NCI-H1105 (cell line): ENCODE measurements at places on chromosomes 3 and 15.

DNA sequence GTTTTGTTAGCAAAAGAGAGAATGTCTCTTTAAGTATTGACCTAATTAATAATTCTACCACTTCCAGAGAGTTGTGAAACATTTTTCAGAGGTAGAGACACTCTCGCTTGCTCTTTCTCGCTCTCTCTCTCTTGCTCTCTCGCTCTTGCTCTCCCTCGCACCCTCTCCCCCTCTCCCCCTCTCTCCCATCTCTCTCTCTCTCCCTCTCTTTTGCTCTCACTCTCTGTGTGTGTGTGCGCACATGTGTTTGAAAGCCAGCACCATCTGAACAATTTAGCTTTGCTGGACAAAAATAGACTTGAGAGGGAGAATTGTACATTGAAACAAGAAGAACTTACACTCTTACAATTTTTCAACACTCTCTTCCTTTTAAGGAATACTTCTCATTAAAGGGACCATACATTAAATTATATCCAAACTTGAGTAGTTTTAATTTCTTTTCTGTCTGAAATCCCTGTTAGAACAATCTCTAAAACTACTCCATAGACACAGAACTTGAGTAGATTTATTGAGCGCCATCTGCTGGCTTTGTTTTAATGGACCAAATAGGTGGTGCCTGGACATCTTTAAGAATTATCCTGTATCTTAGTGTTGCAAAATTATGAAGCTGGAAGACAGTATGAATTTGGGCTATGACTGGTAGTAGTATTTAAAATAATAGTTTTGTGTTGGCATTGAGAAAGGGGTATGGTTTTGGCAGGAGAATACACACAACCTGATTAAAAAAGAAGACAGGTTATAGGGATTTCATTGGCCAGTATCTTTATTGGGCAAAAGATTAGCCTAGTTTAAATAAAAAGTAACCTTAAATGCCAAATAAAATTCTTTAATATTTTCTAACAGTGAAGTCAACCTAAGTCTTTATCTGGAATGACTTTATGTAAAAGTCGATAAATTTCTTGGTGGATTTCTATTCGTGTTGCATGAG, 124.6 kb downstream of the AKAP13 start:
- DNase-seq, result peak; percentile 21

DNA sequence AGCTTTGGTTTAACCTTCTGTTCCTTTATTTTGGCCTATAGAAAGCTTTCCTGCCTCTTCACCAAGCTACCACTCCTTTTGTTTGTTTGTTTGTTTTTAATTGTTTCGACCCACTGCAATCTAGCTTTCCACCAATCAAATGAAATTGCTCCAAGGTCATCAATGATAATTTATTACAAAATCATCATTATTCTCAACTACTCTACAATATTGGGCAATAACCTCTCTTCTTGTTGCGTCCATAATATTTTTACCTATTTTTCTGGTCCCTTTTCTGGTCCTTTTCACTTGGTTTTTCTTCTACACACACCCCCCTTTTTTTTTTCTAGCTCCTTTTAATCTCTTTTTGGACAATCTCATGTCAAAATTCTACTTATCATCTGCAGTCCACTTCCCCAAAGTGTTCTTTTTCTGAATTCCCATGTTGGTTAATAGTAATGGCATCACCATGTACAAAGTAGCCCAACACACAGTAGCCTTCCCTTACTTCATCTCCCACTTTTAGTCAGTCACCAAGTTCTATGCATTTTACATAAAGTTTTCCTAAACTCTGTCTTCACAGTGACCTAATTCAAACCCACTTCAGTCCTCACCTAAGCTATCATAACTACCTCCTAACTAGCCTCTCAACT, 11.0 kb upstream of the ANKRD28 start:
- DNase-seq, result no peak

- no peak for DNase-seq
Observed at GRCh38 chr15:83107841-83108181, 366 bp downstream of the TM6SF1 start.

GRCh38 chr3:140128631-140129030, 193.6 kb downstream of the CLSTN2 start:
- DNase-seq, result peak; percentile 35

DNA sequence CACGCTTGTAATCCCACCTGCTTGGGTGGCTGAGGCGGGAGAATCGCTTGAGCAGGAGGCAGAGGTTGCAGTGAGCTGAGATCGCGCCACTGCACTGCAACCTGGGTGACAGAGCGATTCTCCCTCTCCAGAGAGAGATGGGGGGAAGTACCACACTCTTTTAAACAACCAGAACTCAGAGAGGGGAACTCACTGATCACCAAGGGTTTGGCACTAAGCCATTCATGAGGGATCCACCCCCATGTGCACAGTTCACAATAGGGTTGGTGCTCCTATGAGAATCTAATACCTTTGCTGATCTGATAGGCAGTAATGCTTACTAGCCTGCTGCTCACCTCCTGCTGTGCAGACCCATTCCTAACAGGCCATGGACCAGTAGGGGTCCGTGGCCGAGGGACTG, 51.6 kb downstream of the QTRT2 start:
- DNase-seq, result no peak

DNA sequence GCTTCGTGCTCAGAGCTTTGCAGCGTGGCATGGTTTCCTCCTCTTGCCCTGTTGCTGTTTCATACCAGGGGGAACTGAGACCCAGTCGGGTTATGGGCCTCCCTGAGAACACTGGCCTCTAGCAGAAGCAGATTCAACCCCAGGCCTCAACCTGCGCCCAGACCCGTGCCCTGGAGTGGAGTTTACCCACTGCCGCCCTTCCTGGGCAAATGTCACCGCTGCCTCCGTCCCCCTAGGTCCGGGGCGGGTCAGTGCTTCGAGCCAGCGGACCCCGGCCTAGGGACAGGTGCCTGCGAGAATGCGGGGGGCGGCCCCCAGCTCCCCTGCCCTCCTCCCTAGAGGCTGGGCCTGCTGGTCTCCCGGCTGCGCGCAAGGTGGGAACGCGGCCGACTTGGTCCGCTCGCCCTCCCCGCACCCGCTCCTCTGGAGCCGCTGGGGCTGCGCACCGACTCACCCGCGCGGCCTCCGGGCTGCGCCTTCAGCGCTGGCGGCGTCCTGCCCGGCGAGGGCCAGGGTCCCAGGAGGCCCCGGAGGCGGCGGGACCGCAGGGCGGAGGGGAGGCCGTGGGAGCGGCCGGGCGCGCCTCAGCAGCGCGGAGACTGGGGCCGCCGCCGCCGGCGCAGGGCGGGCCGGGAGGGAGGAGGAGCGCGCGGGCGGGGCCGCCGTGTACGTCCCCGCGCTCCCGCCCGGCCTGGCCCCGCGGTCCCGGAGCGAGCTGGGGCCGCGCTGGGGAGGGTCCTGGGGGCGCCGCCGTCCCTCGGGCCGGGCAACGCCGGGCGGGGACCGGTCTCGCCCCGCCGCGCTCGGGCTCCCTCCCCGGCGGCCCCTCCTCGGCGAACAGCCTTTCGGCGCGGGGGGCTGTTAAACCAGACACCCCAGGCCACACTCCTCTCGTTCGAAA, at the start of gene PIGZ:
Gene PIGZ (minus strand): TSS at position 601 of the 901 bp plus-strand sequence. CDS start 16,802 bp downstream, outside the sequence.
- peak; percentile 15 for DNase-seq

DNA sequence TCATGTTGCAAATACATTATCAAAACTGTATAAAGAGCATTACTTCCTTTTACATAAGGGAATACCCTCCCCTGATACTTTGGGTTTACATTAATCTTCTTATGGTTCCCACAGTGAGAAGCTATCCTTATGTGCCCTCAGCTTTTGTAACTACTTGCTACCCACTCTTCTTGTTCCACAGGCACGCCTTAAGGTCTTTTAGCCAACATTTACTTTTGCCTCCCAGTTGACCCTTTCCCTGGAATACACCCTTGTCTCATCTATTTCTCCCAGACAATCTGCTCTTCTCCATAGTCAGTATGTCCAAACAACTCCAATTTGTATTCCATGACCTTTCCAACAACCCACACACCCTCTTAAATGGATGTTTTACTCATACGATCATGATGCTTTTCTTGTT, 116.8 kb upstream of the COL8A1 start:
- no peak for DNase-seq

GRCh38 chr15:67824197-67824968, 926 bp upstream of the SKOR1 start:
- no peak for DNase-seq

- no peak for DNase-seq
Observed at GRCh38 chr15:51756482-51756881, 5.1 kb downstream of the TMOD2 start.

DNA sequence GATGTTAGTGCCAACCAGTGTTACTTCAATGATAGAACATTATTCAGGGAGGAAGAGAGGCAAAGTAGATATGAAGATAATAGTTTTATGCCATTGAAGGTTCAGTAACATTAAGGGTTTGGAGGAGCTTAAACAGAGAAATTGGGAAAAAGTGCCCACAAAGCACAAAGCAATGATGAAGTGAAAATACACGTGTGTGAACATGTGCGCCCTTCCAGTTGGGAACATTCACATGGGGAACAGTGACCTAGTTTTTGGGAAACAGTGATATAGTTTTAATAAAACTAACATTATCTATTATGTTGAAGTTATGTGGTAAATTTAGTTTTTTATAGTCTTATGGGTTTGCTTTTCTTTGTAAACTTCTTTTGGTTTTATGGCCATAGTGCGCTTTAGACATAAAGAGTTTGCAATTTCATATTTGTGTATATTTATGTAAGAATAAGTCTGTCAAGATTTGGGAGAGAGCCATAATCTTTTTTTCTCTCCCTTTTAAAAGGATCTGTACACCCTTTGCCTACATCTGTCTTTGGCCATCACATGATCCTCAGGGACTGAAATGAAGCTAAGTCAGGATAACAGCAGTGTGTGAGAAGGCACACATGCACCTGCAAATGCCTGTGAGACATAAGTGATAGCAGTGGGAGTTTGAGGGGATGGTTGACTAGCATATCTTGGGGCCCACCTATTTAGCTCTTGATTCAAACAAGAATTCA, 450.3 kb upstream of the THRB start:
- no peak for DNase-seq

DNA sequence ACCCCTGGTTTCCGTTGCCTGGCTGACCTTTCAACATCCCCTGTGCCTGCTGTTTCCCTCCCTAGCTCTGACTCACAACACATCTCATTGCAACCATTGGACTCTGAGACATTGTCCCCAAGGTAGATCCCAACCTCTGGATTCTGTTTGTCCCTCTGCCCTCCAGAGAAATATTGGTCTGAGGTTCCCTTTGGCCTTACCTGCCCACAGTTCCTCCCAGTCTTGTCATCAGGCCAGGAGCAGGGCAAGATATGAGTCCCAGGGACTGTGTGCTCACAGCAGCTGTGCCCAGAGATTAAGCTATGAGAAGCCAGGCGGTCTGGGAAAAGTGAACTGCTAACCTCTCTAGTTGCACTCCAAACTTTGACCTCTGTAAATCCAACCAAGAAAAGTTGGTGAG, 168.2 kb upstream of the NR2F2 start:
- DNase-seq, result no peak

- no peak for DNase-seq
Observed at GRCh38 chr15:25345943-25346342, 92.9 kb downstream of the UBE3A start.

GRCh38 chr3:102163039-102163817, 271.6 kb upstream of the ZPLD1 start:
- DNase-seq, result peak; percentile 33

- peak; percentile 12 for DNase-seq
Observed at GRCh38 chr3:53269888-53270880, 14.4 kb upstream of the TKT start.

DNA sequence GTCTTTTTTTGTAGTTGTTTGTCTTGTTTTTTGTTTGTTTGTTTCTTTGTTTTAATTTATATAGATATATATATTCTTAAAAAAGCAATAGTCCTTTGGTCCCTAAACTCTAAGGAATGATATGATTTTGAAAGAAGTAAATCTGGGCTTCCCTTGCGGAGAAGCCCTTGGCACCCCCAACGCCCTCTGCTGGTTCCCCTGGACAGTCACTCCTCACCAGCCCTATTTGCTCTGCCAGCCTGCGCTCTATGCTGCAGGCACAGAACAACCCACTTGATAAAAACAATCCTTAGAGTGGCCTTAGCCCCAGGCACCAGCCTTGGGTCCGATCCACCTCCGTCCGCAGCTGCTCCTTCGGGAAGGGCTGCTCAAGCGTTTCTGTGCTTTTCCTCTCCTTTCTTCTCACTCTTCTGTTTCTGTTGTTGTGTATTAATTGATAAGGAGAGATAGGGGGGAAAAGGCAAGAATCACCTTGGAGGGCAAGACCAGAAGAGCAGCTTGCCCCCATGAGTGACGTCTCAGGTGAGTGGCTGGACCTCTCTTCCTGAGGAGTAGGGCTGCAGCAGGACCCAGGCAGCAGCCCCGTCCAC, 13.7 kb upstream of the PARP6 start:
- DNase-seq, result no peak

DNA sequence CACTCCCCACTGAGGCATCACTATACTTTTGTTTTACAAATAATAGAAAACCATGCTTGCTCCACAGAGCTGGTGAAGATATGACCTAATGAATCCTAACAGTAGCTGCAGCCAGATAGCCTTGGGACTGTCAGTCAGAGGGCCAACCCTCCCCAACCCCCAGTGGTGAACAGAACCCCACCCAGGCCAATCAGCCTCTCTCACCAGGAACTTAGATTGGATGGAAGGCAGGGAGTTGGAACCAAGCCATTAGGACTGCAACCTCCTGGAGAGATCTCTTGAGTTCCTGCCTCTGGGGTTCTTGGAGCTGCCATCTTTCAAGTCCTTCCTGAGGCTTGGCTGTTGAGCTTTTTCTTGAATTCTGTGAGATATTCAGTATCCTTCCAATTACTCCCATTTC, 3.0 kb upstream of the MRPS22 start:
- DNase-seq, result no peak

DNA sequence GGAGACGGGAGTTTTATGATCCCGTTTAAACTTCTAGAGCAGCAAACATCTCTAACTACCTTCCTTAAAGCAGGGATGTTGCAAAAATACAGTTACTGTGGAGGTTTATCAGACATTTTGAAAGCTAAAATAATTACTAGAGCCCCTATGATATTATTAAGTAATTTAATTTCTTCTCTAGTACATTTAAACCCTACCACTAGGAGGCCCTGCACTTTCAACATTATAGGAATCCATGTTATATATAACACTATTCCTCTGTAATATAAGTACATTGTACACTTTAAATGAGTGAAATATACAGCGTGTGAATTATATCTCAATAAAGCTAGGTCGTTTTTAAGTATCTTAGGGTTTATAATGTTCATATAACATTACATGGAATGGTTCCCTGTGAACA, 11.5 kb downstream of the SETMAR start:
- no peak for DNase-seq
